ENCODE measurements at places on chromosomes 6 and 20.

DNA sequence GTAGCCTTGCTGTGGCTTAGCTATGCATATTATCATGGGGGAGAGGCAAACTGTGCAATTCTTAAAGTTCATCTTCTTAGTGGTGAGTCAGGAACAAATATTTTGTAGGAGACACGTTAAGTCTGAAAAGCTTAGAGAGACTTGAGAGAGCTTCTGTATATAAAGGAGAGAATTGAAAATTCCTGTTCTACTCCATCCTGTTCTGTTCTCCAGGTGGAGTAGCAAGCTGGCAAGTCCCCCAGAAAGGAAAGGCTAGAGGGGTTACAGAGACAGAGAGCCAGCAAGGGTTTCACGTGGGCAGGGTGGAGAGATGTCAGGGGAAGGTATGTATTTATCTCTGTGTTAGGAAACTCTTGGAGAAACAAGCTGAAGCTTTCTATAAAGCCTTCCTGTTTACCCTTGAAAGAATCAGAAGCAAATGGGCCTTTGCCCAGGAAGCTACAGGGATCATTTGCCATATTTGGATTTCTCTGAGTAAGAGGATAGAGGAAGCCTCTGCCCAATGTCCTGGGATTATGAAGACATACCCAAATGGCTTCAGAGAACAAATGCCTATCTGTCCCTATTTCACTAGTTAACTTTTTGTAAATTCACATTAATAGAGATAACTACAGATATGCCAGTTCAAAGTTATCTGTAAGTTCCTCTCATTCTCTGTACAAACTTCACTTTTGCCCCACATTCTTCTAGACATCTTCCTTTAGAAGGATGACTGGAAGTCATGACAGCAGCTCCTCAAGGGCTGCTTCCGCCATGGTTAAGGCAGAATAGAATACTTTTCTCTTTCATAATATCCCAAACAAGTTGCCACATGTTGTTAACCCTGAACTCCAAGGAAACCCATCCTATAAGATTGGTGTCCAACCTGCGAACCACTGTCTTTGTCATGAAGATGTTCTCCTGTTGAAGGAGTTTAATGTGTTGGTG lies 126.7 kb upstream of the NEDD9 start:
- DNase-seq = no peak

DNA sequence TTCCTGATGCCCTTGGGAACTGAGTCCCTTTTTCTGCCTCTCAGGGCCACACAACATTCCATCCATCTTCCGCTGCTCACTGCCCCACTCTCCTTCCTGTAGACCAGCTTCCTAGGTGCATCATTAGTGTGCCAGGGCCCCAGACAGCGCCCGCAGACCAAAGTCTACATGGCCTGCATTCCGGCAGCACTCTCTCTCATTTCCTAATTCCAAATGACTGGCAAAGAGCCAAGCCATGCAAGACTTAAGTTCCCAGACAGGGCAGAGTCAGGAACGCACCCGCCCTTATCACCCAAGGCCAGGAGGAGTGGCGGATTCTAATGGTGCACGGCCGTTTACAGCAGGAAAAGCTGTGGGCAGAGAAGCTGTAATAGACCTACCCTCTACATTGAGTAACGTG lies 159.8 kb upstream of the ARID1B start:
- peak; percentile 18 for DNase-seq

DNA sequence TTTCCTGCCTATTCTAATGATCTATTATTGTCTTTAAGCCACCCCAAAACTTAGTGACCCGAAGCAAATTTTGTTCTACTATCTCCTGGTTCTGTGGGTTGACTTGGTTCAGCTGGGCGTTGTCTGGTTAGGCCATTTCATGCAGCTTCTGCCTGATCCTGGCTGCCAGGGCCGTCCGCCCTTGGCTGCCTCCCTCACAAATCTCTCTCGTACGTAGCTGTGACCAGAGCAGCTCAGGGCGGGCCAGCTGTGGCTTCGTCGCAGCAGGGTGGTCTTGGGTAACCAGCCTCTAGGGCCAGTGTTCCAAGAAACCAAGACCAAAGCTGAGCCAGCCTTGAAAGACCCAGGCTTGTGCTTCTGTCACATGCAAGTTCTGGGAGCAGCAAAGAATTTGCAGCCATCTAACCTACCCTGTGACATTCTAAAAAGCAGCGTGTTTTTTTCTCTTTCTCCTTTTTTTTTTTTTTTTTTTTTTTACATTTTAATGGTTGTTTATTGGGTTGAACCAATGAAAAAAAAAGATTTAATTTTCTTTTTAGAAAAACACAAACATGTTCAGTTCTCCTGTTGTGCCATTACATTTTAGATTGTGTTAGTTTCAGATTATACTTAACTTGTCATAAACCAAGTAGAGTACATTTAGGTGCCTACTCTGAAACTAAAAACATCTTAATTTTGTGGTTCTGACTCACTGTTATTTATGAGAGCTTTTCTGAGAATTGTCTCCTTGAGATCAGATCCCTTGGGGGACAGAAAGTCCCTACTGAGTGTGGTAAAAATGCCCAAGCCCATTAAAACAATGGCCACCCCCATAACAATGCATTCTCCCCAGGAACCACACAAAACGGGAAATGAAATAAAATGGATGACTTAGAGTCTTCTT lies 83.9 kb downstream of the ZDHHC14 start:
- DNase-seq = no peak

- DNase-seq = no peak
These were observed 69.8 kb upstream of the CCN6 start for GRCh38 chr6:111984081-111984480.

- no peak for DNase-seq
These were observed 42.7 kb downstream of the MGME1 start for GRCh38 chr20:18011482-18011881.

DNA sequence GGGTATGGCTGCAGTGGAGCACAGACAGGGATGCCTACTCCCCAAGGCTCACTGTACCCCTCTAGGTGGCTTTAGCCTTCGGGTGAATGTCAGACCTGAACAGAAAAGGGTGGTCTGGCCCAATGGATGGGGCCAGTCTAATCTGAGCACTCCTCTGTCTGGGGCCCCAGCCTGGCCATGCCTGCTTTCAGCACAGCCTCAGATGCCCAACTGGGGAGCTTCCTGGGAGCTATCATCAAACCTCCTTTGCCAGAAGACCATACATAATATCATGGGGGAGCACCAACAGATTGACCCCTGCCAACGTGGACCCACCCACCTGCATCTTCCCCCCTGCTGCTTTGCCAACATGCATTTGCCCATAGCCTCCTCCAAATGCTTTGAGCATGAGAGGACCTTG lies 454.1 kb upstream of the KHDRBS2 start:
- DNase-seq = no peak

DNA sequence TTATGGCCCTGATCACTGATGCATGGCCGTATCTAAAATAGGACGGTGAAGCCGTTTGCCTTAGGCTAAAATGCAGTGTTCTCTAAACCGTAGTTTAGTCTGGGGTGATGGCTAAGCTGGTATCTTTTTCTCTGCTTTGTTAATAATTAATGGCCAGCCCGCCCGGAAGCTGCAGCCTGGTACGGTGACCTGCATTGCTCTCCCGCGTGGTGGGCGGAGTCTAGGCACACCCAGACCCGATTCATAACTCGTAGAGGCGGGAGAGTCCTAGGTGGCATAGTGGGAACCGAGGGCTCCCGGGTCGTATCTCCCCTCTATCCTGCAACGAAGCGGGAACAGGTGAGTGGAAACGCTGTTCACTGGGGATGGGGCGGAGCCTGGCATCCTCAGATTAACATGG lies 5.5 kb downstream of the CDH4 start:
- DNase-seq = no peak

DNA sequence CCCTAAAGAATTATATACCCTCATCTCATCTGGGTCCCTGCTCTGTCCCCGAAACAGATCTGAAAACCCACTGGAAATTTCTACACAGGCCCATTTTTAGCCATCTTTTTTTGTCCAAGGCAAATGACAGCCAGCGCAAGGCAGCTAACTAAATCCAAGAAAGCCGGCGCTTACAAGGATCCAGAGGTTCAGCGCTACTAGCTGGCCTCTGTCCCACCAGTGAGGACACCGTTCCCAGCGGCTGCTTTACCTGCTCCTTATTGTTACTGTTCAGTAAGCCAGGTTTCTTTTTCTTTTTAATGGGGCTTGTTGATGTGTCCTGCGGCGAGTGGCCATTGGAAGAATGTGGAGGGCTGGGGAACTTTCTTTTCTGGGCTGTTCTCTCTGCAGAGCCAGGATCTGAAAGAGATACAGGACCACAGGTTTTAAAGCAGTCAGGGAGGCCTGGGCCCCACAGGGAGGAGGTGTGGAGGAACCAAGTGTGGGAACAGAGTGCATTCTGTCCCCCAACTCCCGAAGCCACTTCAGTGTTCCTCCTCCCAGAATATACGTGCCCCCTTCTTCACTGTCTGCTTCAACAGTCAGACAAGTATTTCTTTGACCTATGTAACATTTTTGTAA lies 46.6 kb downstream of the ZMYND8 start:
- no peak for DNase-seq

DNA sequence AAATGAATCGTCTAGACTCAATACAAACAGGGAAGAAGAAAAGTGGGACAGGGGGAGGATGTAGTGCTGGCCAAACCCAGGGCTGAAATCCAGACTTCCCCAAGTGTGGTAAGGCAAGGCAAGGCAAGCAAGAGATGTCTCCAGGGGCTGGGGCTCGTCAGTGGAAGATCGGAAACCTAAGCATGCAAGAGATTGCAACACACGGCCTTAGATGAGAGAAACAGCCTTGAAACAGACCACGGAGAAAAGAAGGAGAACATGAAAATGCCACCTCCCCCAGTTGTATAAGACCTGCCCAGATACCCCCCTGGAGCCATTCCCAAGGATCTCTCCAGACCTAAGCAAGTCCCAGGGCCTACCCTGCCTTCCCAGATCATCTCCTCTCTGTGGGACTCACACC lies 20.0 kb downstream of the VEGFA start:
- peak; percentile 78 for DNase-seq

- peak; percentile 84 for DNase-seq
These were observed 322.2 kb downstream of the PLCB1 start for GRCh38 chr20:8454137-8454712.

- DNase-seq = no peak
These were observed 203.2 kb downstream of the ANKRD60 start for GRCh38 chr20:58025233-58025632.

GRCh38 chr6:121855521-121855920 lies 420.1 kb downstream of the GJA1 start:
- no peak for DNase-seq

DNA sequence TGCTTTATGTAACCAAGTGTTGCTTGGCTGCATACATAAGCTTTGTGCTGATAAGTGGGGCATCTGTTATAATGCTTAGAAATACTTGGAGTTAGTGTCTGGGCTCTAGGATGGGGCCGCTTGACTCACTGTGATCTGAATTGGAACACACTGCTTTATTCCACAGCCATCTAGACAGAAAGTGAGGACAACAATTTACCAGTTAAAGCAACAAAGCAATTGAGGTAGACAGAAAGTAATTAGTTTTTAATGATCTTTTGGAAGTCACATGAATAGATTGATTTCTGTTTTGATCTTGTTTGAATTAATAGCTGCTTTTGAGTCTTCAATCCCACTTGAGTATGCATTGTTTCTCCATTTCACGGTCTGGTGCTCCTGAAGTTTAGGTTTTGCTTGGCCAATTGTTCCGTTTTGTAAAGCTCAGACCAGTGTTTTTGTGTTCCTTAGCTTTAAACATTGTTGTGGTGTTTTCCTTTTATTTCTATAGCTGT lies 157.5 kb downstream of the TRMT11 start:
- no peak for DNase-seq

DNA sequence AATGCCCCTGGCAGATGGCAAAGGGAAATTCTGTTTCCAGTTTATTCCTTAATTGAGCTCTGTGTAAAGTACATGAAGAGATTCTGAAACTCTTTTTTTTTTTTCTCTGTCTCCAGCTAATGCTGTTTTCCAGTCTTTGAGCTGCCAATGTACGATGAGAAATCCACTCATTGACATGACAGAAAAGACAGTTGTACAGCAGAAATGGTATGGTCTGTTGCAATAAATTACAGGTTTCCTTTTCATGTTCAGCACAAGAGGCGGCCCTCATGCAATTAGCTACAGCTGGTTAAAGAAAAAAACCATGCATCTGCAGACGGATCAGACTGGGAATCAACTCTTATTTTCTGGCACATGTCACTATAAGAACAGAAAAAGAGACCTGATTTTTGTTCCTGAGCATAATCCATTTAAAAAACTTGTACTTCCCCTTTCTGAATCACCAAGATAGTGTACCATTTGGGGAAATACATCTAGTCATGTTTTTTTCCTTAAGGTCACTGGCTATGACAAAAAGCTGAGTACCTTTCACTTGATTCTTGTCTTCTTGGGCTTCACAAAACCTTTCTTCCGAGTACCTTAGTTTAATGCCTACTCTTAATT lies 289.8 kb upstream of the PREP start:
- DNase-seq = no peak

DNA sequence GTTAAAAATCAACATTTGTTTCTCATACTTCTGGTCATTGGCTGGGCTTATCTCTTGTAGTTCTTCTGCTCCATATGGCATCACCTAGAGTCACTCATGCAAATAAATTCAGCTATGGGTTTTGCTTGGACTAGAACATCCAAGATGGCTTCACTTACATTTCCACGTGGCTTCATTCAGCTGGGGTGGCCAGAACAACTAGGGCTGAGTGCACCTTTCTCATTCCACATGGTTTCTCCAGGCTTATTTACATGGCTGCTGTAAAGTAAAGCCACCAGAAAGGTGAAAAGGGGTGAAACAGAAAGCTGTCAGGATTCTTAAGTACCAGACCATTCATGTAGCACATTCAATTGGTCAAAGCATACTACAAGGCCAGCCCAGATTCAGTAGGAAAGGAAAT lies 151.1 kb upstream of the BMP2 start:
- no peak for DNase-seq

DNA sequence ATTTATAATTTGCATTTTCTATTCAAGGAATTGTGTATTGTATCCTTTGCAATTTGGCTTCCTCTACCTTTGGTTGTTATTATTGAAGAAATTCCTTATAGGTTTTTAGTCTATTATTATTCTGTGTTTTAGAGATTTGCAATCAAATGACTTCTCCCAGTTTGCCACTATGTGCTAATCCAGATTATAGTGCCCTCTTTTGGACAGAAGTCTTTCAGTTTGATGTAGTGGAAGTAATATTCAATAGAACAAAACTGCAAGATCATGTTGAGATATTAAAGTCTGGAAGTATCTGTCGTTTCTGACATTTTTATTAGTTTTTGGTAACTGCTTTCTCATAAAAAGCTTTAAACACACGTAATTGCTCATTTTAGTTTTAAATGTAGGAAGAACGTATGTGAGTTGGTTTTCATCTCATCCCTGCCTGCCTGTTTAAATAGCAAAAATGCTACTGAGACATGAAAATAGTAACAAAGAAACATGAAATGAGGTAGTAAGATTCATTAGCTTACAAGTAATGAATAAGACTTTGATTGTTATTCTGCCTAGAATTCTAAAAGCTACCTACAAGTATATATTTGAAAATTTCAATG lies 72.8 kb downstream of the RTN4IP1 start:
- DNase-seq = peak; percentile 40

GRCh38 chr6:143117108-143117507 lies 56.4 kb downstream of the AIG1 start:
- DNase-seq = no peak

DNA sequence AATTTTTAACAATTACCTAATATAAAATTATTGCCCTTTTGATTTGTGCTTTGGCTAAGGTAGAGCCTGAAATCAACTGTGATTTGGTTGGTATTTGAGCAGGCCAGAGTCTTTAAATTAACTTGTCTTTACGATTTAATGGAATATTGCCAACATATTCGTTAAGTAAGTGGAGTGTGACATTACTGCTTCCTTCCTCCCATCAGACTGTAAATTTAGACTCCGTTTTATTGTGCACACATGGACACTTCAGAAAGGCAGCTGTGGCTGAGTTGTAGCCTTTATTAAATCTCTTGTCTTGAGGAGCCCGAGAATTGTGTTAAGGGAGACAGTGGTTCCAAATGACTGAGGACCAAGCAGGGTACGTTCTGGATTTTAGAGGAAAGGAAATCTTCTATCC lies 57.4 kb downstream of the CAP2 start:
- no peak for DNase-seq

All from AG10803 (cell line).